ENCODE measurements at places on chromosomes 11 and 22.

- peaks cover 25% of the 10 kb centered on the region for H3K27me3 ChIP-seq
- H3K27ac ChIP-seq: no peak overlapping the region
- H3K4me3 ChIP-seq: no peak overlapping the region
- no peak for DNase-seq
- peaks cover 4% of the 10 kb centered on the region for H3K4me1 ChIP-seq
These were observed 270.5 kb upstream of the SORL1-AS1 start for GRCh38 chr11:121723246-121723741.

DNA sequence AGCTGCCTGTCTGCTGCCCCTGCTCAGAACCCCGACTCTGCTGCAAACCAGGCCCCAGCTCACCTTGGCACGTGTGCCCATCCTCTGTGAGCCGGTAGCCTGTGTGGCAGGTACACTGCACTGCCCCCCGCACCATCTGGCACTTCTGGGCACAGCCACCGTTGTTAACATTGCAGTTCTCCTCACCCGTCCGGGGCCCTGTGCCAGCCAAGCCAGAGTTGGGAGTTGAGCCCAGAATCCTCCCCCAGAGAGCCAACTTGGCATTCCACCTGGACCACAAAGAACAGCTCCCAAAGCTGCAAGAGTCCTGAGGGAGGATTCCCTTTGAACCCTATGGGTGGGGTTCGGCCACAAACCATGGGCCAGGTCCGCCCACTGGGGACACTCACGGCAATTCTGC lies 22.5 kb downstream of the LRP4 start:
- H3K27me3 ChIP-seq: no peaks in the 10 kb centered on the region
- DNase-seq: no peak

GRCh38 chr11:100812517-100812916 lies 125.4 kb downstream of the ARHGAP42 start:
- no peak overlapping the region for H3K4me3 ChIP-seq
- H3K36me3 ChIP-seq: no peaks in the 10 kb centered on the region
- no peaks in the 10 kb centered on the region for H3K27me3 ChIP-seq
- H3K4me1 ChIP-seq: no peaks in the 10 kb centered on the region
- no peak overlapping the region for H3K27ac ChIP-seq

DNA sequence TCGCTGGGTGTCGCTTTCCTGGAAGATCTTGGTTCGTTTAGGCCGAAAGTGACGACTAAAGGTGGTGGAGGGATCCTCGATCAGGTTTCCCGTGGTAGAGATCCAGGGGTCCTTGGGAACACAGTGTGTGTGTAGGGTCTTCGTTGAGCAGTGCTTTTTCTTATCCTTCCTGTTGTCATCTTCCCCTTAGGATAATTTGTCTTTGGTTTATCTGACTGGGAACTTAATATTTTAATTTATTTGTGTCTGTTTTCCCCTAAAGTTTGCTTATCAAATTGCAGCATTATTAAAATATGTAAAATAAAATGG lies 403 bp downstream of the RBM7 start:
- peaks cover 54% of the 10 kb centered on the region for H3K4me1 ChIP-seq
- H3K36me3 ChIP-seq: peaks cover 32% of the 10 kb centered on the region
- peak overlapping the region; percentile 98 for H3K4me3 ChIP-seq
- H3K27me3 ChIP-seq: no peaks in the 10 kb centered on the region
- no peak for DNase-seq

GRCh38 chr11:11155962-11156815 lies 196.9 kb downstream of the CSNK2A3 start:
- H3K4me3 ChIP-seq: peak overlapping the region; percentile 66
- H3K36me3 ChIP-seq: peaks cover 3% of the 10 kb centered on the region
- H3K4me1 ChIP-seq: peaks cover 30% of the 10 kb centered on the region
- H3K27ac ChIP-seq: peak overlapping the region; percentile 76
- DNase-seq: peak; percentile 74
- H3K27me3 ChIP-seq: no peaks in the 10 kb centered on the region

- no peak for DNase-seq
- H3K27ac ChIP-seq: no peak overlapping the region
- H3K4me3 ChIP-seq: no peak overlapping the region
- peaks cover 4% of the 10 kb centered on the region for H3K4me1 ChIP-seq
- H3K27me3 ChIP-seq: peaks cover 9% of the 10 kb centered on the region
- no peaks in the 10 kb centered on the region for H3K36me3 ChIP-seq
These were observed 29.4 kb upstream of the CTSD start for GRCh38 chr11:1793081-1793480.

GRCh38 chr11:134727204-134727603 lies 315.2 kb upstream of the B3GAT1 start:
- H3K27ac ChIP-seq: no peak overlapping the region
- no peak for DNase-seq
- H3K36me3 ChIP-seq: no peaks in the 10 kb centered on the region
- H3K4me1 ChIP-seq: no peaks in the 10 kb centered on the region

DNA sequence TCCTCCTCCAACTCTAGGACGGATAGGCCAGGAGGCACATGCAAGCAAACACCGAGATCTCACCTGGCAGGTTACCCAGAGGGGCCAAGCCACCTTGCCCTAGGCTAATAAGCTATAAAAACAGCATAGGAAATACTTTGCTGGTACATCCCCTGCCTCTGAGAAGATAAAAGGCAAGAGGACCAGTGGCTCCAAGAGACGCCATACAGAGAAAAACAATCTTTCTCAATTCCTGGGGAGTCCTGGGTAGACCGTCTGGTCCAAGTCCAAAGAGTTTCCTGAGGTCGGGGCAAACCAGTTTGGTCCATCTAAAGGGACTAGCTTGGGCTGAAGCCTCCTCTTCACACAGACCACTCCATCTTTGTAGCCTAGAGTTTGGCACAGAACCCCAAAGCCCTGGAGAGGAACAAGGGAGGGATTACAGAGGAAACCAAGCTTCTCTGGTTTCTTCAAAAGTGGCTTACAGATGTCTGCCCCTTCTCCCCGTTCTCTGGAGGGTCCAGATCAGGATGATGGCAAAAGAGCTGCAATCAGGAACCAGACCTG lies 40.4 kb downstream of the NUMA1 start:
- peaks cover 23% of the 10 kb centered on the region for H3K36me3 ChIP-seq
- DNase-seq: no peak
- peaks cover 37% of the 10 kb centered on the region for H3K4me1 ChIP-seq
- no peak overlapping the region for H3K27ac ChIP-seq
- no peaks in the 10 kb centered on the region for H3K27me3 ChIP-seq

GRCh38 chr22:37981282-37982011 lies 2.9 kb downstream of the SOX10 start:
- H3K4me1 ChIP-seq: no peaks in the 10 kb centered on the region
- H3K36me3 ChIP-seq: no peaks in the 10 kb centered on the region
- no peak overlapping the region for H3K27ac ChIP-seq

DNA sequence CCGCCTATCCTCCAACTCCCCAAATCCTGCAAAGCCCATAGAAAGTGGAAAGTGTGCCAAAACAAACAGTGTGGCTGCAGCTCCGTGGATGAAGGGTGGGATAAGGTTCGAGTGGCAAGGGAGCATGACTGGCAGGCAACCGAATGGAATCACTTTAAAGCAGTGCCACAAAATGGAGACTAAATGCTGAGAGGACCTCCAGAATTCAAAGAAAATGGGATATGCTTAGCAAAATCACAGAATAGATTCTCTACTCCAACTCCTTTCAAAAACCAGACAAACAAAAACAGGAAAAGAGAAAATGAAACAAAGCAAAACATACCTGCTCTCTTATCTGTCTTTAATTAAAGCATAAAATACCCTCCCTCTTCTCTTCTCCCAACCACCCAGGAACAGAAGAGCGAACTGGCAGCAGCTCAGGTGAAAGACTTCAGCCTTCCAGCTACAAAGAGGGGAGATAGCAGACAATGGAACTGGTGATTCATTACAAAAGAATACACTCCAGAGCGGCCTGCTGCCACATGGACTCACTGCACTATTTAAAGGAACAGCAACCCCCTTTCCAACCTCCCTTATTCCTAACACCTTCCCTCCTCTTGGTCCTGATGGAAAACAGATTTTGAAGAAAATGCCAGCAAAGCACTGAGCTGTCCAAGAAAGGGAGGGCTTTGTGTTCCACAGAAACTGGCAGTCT lies 118.5 kb downstream of the APOL5 start:
- no peak overlapping the region for H3K4me3 ChIP-seq
- peaks cover 35% of the 10 kb centered on the region for H3K4me1 ChIP-seq
- DNase-seq: no peak
- no peaks in the 10 kb centered on the region for H3K36me3 ChIP-seq
- H3K27ac ChIP-seq: peak overlapping the region; percentile 14
- peaks cover 18% of the 10 kb centered on the region for H3K27me3 ChIP-seq

DNA sequence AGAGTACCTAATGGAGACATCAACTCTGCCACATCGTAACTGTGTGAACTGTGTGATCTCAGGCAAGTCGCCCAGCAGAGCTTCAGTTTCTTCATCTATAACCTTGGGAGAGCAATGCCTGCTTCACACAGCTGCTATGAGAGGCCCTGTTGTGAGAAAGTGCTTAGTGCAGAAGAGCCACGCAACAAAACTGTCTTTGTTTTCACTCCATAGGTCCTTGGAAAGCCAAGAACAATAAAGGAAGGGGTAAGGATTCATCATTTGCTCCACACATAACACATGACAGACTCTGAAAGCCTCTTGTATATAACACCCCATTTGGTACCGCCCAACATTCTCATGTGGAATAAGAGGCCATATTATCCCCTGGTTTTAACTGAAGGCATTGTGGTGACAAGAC lies 231.9 kb upstream of the ISX start:
- no peak overlapping the region for H3K27ac ChIP-seq
- H3K4me1 ChIP-seq: no peaks in the 10 kb centered on the region
- DNase-seq: no peak
- no peak overlapping the region for H3K4me3 ChIP-seq
- peaks cover 7% of the 10 kb centered on the region for H3K27me3 ChIP-seq

- H3K4me1 ChIP-seq: no peaks in the 10 kb centered on the region
- H3K36me3 ChIP-seq: peaks cover 59% of the 10 kb centered on the region
- H3K4me3 ChIP-seq: no peak overlapping the region
- no peaks in the 10 kb centered on the region for H3K27me3 ChIP-seq
- no peak overlapping the region for H3K27ac ChIP-seq
These were observed 16.5 kb downstream of the PPP2R1B start for GRCh38 chr11:111749646-111750045.

DNA sequence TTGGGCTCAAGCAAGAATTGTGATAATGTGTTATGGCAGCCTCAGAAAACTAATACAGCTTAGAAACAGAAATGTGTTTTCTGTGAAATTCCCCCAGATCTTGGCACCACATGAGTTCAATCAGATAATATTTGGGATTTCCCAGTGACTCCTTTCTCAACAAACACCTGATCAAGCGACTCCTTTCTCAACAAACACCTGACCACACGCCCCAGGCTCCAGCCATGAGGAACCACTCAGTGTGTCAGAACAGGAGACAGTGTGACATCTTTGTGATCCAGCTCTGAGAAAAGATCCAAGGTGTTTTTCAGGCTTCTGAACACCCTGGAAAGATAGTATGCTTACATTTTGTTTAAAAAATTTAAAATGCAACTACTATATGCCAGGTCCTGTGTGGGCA lies 1.9 kb upstream of the UVRAG start:
- H3K36me3 ChIP-seq: no peaks in the 10 kb centered on the region
- no peak for DNase-seq
- H3K4me3 ChIP-seq: no peak overlapping the region
- no peaks in the 10 kb centered on the region for H3K27me3 ChIP-seq
- peaks cover 12% of the 10 kb centered on the region for H3K4me1 ChIP-seq

- no peaks in the 10 kb centered on the region for H3K4me1 ChIP-seq
- H3K4me3 ChIP-seq: no peak overlapping the region
- H3K27me3 ChIP-seq: no peaks in the 10 kb centered on the region
- H3K36me3 ChIP-seq: no peaks in the 10 kb centered on the region
- no peak overlapping the region for H3K27ac ChIP-seq
These were observed 79.8 kb upstream of the CNTN5 start for GRCh38 chr11:98940913-98941312.

- no peak overlapping the region for H3K27ac ChIP-seq
- no peaks in the 10 kb centered on the region for H3K27me3 ChIP-seq
- no peak overlapping the region for H3K4me3 ChIP-seq
These were observed 65.0 kb downstream of the CWF19L2 start for GRCh38 chr11:107392611-107393010.

DNA sequence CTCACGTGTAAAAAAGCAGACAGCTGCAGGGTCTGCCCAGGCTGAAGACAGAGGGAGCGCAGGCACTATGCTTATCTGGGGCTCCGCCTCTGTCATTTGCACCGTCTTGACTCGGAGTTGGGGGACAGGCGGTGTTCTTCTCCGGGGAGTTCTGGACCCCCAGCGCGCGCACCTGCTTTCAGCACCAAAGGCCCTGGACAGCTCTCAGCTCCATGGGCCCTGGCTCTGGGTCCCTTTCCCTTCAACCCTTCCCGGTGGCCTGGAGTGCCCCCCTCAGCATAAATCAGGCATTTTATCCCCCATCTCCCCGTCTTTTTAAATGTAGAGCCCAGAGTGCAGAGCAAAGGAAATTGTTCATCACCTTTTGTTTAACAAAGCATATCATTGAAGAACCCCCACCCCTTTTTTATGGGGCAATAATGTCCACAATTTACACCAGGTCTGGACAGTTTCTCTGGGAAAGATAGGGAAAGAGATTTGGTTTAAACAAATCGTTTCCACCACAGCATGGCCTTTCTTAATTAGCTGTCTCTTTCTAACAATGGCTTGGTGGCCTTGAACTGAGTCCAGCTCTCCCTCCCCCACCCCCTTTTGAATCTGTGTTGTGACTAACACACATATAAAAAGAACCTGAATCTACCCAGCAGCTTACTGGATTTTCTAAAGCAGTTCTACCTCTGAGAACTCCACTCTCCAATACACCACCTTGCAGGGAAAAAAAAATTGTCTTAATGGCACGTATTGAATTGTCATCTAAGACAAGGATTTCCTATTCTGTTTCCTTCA lies 1.7 kb downstream of the SEZ6L start:
- H3K4me1 ChIP-seq: no peaks in the 10 kb centered on the region
- no peak overlapping the region for H3K27ac ChIP-seq
- H3K27me3 ChIP-seq: peaks cover 55% of the 10 kb centered on the region

- H3K4me3 ChIP-seq: no peak overlapping the region
- no peaks in the 10 kb centered on the region for H3K36me3 ChIP-seq
- H3K27me3 ChIP-seq: peaks cover 11% of the 10 kb centered on the region
- no peak for DNase-seq
These were observed 53.8 kb upstream of the CAPRIN1 start for GRCh38 chr11:33997584-33998251.

- H3K4me1 ChIP-seq: no peaks in the 10 kb centered on the region
- H3K27me3 ChIP-seq: peaks cover 39% of the 10 kb centered on the region
- no peaks in the 10 kb centered on the region for H3K36me3 ChIP-seq
- no peak overlapping the region for H3K27ac ChIP-seq
- DNase-seq: no peak
- no peak overlapping the region for H3K4me3 ChIP-seq
These were observed 53.6 kb downstream of the MPPED1 start for GRCh38 chr22:43465291-43466015.

- H3K27me3 ChIP-seq: no peaks in the 10 kb centered on the region
- DNase-seq: no peak
- H3K4me1 ChIP-seq: peaks cover under 1% of the 10 kb centered on the region
- H3K4me3 ChIP-seq: no peak overlapping the region
These were observed 31.1 kb upstream of the LYVE1 start for GRCh38 chr11:10599388-10600175.

GRCh38 chr22:39135092-39135896 lies 17.2 kb downstream of the CBX7 start:
- H3K27me3 ChIP-seq: no peaks in the 10 kb centered on the region
- H3K27ac ChIP-seq: no peak overlapping the region
- H3K36me3 ChIP-seq: peaks cover 2% of the 10 kb centered on the region

All from activated CD4-positive, alpha-beta T cell treated with anti-CD3 and anti-CD28 coated beads for 36 hours (primary cell).